ENCODE measurements at places on chromosomes 4 and X.

DNA sequence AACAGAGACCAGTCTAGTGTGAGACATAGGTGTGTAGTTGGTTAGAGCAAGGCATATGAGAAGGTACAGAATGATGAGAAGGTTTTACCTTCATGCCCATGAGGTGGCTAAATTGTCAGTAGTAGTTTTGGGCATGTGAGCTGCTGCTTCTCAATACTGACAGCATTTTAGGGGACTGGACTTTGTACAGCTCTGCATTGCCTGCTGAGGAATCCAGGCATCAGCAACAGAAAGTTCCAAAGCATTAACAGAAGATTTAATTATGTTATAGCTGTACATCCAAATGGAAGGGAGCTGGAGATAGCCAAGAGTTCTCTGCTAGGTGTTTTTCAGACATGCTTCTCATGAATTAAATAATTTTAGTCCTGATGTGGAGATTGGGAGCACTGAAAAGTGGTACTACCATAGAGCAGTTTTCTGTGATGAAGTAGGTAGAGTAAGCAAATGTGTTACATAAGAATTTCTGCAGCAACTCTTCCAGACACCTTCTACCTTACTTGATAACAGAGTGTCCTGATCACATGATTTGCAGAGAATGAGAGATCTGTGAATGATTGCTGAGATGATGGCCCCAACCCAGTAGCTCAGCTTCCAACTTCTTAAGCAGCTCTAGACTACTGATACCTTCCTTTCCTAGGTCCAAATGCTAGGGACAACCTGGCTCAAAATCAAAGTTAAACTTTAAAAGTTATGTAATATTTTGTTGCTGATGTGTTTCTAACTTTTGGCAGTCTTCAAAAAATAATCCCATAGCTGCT, 30.4 kb downstream of the FNIP2 start:
- no peak for DNase-seq

- no peak for DNase-seq
These were observed 77.7 kb downstream of the NR3C2 start for GRCh38 chr4:148364525-148364924.

DNA sequence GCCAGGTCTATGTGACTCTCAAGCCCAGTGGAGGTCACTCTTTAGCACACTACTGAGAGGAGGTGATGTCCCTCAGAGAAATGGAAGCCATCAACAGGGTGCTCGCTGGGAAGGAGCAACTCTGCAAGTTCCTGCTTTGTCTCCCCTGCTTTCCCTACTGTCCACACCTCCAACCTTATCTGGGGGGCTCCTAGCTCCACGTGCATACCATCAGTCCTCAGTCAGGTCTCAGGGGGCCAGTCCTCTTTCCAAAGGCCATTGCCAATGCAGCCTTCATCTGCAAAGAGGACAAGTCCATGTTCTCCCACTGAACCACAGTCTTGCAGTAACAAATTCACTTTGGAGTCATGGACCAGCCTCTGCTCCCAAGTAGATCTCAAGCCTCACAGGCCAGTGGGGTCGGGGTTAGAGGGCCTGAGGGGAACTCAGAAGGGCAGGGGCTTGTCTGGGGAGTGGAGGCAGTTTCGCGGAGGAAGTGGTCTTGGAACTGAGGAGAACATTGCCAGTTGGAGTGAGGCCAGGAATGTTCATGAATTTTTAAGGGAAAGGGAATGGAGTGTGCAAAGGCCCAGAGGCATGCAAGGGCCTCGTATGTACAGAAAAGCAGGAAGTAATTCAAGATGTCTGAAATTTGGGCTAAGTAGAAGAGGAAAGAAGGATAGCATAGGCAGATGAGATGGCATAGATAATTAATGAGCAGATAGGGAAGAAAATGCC, 8.9 kb downstream of the RTL5 start:
- DNase-seq, result no peak

DNA sequence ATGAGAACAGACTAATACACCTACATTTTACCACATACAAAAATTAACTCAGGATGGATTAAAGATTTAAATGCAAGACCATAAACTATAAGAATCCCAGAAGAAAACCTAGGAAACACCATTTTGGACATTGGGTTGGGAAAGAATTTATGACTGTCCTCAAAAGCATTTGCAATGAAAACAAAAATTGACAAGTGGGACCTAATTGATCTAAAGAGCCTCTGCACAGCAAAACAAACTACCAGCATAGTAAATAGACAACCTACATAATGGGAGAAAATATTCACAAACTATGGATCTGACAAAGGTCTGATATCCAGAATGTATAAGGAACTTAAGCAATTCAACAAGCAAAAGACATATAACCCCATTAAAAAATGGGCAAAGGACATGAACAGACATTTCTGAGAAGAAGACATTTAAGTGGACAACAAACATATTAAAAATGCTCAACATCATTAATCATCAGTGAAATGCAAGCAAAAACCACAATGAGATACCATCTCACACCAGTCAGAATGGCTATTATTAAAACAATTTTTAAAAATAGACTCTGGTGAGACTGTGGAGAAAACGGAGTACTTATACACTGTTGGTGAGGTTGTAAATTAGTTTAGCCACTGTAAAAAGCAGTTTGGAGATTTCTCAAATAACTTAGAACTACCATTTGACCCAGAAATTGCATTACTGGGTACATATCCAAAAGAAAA, 221.7 kb upstream of the DIPK2B start:
- no peak for DNase-seq

DNA sequence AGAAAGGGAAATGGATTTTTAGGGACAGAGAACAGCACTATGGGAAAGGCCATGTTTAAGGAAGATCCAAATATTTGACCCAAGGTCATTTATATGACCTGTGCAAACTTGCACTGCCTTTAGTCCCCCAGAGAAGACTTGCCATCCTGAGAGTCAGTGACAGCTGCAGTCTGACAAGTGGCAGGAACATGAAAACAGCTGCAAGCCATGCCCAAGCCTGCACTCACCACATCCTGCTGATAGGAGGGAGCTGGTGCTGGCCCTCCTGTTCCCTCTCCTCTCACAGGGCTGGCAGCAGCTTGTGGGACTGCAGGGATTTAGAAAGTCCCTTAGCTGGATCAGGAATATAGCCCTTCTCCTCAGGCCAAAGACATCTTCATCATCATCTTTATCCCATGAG, 187.7 kb downstream of the RAP1GDS1 start:
- no peak for DNase-seq

GRCh38 chr4:184421533-184422155, 52.7 kb downstream of the IRF2 start:
- DNase-seq, result no peak

DNA sequence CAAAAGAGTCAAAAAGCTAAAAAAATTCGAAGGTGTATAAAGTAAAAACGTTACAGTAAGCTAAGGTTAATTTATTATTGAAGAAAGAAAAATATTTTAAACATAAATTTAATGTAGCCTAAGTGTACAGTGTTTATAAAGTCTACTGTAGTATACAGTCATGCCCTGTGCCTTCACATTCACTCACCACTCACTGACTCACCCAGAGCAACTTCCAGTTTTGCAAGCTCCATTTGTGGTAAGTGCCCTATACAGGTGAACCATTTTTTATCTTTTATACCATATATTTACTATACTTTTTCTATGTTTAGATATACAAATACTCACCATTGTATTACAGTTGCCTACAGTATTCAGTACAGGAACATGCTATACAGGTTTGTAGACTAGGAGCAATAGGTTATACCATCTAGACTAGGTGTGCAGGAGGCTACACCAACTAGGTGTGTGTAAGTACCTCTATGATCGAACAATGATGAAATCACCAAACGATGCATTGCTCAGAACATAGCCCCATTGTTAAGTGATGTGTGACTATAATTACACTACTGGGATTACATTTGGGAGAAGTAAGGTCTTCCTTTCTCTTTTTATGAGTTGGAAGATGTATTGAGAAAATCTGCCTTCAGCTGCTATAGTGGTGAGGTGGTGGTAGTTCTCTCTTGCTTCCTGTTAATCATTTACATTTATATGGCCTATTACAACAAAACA, 27.2 kb downstream of the TMSB4X start:
- DNase-seq, result no peak

DNA sequence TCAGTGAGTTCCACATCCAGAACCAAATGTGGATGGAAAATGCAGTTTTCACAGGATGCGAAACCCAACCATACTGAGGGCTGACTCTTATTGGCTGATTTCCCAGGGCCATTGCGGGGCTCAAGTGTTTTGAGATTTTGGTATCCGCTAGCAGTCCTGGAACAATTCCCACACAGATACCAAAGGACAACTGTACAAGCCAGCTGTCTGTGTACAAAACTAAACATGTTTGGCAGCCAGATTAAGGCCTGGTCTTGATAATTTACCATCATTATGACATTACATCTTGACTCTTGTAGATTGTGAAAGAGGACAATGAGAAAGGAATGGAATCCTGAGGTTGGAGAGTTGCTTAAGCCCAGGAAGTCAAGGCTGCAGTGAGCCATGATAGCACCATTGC, 121.9 kb downstream of the DKK2 start:
- no peak for DNase-seq

GRCh38 chr4:61198686-61199085, 1.4 kb upstream of the ADGRL3 start:
- no peak for DNase-seq

DNA sequence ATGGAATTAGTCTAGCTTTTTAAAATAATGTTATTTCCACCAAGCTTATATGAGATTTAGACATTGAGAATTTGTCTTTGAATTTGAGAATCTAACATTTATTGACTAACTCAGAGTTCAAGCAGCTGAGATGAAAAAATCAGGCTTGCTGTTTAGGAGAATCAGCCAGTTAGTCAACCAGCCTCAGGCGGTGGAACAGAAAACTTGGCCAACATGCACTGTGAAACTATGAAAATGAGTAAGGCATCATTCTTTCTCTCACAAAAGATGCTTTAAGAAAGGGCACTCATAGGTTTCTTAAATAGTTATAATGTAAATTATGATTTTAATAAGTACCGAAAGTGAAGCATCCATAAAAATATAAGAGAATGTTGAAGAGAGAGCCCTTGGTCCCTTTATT, 84.2 kb downstream of the NFKB1 start:
- no peak for DNase-seq

Data from HEK293T (cell line).